Right renal pelvis (tissue), 4 donors: ENCODE measurements at places on chromosomes 6 and 20.

DNA sequence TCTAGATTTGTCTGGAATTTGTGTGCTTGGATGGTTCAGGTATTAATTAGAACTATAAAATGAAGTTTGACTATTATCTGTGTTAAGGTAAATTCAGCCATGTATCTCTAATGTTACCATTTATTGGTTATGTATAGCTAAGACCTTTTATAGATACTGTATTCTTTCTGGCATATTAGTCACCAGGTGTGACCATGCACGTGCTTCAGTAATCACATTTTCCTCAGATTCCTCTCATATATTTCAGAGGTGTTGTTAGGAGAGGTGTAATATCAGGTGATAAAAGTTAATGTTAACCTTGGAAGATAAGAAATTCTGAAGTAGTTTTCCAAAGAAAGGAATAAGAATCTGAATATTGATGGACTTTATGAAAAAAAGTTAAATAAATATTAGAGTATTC is 194.5 kb upstream of the KHDRBS2 start:
- no peak for DNase-seq

DNA sequence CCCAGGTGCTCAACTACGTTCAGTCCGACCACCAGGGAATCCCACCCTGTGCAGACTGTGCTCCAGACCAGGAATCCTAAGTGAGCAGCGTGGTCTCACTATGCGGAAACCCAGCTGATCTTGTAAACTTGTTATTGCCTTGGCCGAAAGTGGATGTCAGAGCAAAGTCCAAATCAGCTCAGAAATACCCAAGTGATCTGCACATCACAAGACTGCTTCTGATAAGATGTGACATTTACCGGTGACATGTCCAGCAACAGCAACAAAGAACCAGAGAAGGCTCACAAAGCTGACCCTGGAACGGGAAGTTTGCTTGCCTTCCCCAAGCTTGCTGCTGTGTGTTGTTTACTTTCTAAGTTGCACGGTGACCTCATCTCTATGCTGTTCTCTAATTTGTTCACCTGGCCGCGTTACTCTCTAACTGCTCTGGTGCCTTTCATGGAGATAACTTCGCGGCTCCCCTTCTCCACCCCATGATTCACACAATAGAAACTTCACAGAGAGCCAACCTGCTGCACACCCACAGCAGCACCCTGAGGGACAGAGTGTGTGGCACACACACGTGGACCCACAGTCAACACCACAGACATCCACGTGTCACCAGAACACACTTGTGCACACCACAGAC is 1.7 kb downstream of the BNIP5 start:
- no peak for DNase-seq

- DNase-seq, result no peak
Observed at GRCh38 chr6:32799740-32800139, 17.1 kb downstream of the HLA-DOB start.

- no peak for DNase-seq
Observed at GRCh38 chr6:168326294-168327261, 7.0 kb upstream of the DACT2 start.

DNA sequence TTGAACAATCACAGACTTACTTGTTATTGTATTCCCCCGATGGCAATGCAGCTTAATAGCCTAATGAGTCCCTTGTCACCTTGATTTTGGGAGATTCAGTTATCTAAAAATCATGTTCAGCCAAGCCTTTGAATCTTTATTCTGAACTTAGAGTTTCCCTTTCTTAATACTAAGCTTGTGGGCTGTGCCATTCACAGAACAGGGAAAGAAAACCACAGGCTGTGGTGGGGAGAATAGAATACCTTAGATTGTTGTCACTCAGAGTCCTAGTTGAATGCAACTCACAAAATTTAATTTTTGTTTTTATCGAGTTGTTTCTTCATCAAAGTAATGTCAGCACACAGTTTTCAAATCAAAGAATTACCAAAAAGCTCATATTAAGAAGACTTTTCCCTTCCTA is 37.4 kb downstream of the RFPL4B start:
- DNase-seq, result no peak

DNA sequence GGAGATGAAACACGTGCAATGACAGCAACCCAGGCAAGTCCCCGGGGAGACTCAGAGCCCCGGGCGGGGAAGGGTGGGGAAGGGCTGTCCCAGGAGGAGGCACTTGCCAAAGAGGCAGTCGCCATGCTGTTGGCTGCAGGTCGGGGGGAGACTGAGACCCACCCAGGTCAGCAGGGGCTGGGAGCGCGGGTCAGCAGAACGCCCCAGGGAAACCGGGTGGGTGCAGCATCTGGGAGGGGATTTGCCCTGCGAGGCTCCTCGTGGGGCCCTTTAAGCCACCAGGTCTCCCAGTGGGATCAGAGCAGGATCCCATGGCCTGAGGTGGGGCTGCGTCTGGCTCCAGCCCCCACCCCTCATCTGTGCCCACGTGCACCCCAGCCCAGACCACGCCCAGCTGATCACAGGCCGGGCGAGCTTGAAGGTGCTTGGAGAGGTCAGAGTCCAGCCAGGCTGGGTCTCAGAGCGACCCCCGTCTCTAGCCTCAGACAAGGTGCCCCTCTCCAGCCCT is 65.5 kb downstream of the YTHDF1 start:
- DNase-seq, result no peak

GRCh38 chr6:123780021-123780420 is 23.6 kb upstream of the NKAIN2 start:
- no peak for DNase-seq

GRCh38 chr20:58587467-58587866 is 63.6 kb upstream of the STX16 start:
- DNase-seq, result no peak

GRCh38 chr20:46946181-46946624 is 51.6 kb downstream of the EYA2 start:
- no peak for DNase-seq

GRCh38 chr6:48733581-48733980 is 622.6 kb upstream of the PTCHD4 start:
- no peak for DNase-seq

- no peak for DNase-seq
Observed at GRCh38 chr20:39800111-39800510, 838.0 kb downstream of the DHX35 start.

DNA sequence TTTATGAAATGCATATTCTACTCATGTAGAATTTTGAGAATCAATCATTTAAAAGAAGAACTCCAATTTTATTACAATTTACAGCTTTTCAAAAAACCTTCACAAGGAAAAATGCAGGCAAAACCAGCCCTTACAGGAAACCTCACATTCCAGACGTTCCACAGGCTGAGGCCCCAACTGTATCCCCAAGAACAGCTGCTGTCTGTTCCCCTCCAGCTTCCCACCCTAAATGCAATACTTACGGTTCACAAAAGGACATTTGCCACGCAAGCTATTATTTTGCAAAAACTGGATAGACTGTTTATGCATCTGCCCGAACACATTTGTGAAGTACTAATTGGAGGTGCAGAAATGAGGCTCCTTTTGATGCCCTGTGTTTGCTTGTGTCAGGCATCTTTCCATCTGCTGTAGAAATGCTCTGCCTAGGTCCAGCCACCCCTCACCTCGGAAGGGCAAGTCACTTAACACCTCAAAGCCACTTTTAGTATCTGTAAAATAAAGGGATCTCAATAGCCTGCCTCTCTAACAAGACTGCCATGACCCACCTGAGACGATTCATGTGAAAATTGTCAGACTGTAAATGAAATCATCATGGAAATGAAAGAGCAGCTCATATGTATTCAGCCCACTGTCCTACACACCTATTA is 26.5 kb downstream of the PDE10A start:
- DNase-seq, result no peak

GRCh38 chr6:155495011-155495768 is 39.6 kb upstream of the NOX3 start:
- DNase-seq, result no peak

- no peak for DNase-seq
Observed at GRCh38 chr6:72446430-72446829, 175.4 kb upstream of the KCNQ5 start.

- peak; percentile 52 for DNase-seq
Observed at GRCh38 chr20:46174469-46175126, 56.5 kb downstream of the CD40 start.

DNA sequence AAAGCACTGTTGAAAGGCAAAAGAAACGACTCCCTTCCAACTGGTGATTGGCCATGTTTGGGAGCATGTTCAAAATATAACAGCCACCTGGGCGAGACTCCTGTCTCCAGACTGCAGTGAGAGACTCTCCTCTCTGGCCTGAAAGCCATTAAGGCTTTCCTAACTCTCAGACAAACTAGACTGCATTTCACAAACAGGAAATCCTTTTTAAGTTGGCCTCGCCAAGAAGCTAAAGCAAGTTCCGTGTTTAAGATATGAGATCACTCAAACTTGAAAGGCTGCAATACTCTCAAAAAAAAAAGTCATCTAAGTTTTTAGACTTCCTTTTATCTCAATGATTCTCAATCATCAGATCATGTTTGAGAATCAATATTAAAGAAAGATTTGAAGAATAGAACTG is 117.0 kb downstream of the TFAP2A start:
- DNase-seq, result no peak

GRCh38 chr20:3227936-3228749 is 10.8 kb downstream of the SLC4A11 start:
- no peak for DNase-seq

DNA sequence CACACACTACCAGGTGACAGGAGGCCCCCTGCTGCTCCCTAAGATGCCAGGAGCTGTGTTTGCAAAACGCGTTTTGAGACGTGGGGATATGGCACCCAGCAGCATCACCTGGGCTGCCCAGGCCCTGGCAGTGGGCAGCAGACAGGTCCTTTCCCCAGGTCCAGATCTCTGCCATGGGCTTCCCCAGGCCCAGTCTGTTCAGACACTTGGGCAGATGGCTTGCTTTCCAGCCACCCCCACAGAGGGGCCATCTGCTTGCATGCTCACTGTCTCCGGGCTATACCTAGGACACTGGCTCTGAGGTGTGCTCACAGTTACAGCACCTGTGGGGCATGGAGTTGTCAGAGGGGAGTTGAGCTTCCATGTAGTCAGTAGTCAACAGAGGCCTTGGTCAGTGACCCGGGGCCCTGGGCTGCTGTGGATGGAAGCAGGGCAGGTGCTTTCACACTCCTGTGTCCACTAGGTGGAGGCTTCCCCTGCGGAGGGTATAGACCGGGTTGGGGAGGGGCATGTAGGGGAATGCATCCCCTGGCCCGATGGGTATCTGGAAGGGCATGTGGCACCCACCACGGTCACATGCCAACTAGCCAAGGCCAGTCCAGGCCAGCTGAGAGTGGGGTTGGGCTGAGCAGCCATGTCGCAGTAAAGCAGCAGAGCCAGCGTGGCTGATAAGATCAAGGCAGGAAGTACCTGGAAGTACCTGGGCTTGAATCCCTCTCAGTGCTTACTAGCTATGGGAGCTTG is 185.4 kb upstream of the SLC24A3 start:
- DNase-seq, result no peak

DNA sequence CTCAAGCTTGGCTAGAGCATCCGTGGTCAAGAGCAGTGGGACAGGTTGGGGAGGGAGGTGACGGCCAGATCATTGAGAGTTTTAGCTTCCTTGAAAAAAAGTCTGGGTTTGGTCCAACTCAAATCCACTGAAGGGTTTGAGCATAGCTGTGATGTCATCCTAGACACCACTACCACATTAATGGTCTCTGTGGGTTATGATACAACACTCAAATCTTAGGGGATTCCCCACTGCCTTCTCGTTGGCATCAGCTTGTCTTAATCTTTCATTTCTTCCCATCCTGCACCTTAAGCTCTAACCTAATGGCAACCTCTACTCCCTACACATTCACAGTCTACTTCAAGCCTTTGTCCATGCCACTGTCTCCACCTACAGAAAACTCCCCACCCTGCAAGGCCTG is 77.3 kb downstream of the BMP6 start:
- DNase-seq, result no peak

DNA sequence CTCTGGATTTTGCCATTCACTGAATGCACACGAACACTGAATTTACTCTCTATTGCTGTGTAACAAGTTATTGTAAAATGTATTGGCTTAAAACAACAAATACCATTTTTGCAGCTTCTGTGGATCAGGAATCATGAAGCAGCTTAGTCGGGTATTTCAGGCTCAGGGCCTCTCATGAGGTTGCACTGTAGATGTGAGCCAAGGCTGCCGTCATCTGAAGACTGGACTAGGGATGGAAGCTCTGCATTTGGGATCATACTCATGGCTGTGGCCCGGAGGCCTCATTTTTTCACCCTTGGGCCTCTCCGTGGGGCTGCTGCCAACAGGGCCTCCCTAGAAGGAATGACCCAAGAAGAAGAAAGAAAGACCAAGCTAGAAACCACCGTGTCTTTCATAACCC is 492.4 kb upstream of the CDH4 start:
- DNase-seq, result no peak

DNA sequence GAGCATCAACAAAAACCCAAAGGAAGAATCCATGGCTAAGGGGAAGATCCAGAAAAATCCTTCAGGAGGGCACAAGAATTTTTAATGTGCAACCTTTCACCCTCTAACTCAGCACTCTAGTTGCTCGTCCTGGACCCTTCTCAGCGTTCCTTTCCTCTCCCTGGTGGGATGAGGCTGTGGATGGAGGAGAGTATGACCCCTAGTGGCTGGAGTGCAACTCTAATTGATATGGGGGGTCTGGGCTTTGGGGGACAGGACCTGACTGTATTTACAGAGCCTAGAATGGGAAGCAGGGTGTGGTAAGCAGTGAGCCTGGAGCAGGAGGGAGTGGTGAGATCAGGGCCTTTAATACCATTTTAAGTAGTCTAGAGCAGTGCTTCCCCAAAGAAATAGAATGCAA is 83.9 kb upstream of the CEP85L start:
- DNase-seq, result no peak

DNA sequence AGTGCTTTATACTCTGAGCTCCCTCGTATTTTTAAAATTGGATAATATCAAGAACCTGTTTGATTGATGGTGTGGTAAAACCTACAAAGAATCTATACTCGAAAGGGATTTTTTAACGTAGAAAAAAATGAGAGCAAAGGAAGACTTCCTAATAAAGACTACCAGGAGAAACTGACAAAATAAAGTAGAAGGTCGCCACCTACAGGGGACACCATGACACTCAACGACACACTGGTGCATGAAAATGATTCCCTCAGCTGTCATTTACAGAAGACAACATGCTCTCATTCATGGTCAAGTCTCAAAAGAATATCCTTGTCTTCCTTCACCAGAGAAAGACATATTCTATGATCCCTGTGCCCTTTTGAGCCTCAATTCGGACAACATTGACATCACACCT is 10.1 kb upstream of the NHSL1 start:
- DNase-seq, result no peak

DNA sequence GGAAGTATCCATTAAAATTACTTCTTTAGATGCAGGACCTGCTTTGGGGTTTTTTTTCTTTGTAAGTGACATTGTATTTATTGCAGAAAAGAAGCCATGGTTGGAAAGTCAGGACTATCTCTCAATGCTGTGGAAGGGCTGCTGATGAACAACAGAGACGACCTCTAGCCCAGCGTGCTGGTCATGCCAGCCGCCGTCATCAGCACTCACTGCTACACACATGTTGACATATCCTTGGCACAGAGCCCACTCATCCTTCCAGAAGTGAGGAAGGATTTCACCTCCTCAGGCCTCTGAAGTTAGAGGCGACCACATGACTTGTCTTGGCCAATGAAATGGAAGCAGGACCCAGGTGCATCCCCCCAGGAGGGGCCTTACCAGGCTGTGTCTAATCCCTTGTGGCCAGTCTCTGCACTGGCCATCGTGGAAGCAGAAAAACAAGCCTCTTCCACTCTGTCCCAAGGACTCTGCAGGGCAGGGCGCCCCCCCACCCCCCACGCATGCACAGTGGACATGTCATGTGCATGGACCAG is 343.5 kb downstream of the TAF4 start:
- no peak for DNase-seq

GRCh38 chr6:155130161-155130853 is 133.5 kb upstream of the CLDN20 start:
- DNase-seq, result no peak
